Stimulated activated CD8-positive, alpha-beta memory T cell treated with anti-CD3 and anti-CD28 coated beads, Interleukin-2, amount 100 ng/mL, for 48 hours (primary cell): ENCODE measurements at places on chromosomes 3 and 15.

GRCh38 chr3:97960993-97961766 lies 11.1 kb downstream of the RIOX2 start:
- no peak for DNase-seq

DNA sequence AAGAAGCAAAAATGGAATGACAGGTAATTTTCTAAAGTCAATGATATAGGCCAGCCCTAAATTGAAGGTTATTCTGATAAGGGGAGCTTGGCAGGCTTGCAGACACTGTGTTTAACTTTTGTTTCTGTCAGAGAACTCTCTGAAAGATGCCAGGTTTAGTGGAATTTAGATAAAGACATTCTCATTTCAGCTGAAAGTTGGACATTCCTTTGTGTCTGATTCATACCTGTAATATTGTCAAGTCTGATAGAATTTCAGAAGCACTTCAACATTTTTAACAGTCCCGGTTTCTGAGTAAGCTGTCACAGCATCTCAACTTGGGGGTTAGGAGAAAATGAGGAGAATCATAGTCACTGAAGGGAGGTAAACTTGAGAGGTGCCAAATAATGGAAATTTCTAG lies 84.0 kb downstream of the DIPK2A start:
- DNase-seq: no peak

DNA sequence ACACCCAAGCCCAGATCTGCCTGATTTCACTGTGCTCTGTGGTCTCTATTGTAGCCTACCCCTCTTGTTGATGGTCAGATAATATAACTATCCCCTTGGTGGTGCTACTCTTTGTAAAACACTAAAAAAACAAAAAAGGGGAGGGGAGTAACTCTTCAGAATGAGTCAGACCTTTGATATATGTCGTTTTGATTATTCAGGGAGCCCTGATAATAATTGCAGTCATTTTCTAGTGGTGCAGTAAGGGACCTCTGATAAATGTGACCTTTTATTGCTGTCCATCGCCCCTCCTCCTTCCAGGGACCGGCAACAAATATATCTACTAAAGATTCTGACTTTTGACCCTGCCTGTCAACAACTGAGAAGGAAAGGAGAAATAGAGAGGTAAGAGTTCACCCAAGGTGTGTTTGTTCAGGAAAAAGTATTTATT lies 45.1 kb upstream of the MAGI1 start:
- DNase-seq: no peak

- DNase-seq: no peak
Measured at GRCh38 chr15:48408327-48408726, 77.1 kb downstream of the DUT start.

DNA sequence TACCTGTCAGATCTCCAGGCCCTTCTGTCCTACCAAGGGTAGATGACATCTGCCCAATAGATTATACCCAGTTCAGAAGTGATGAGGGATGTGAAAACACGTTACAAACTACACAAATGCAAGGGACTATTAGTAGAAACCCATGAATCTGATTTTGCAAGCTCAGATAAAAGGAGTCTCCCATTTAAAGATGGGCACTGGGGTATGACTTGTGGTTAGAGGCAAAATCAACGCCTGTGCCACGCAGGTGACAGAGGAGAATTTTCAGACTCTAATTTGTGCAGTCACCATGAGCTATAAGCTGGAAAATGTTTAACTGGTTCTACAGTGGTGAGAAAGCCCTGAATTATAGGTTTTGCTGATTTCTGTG lies 184.4 kb upstream of the LPP start:
- no peak for DNase-seq

GRCh38 chr15:31468911-31469785 lies 142.5 kb downstream of the KLF13 start:
- no peak for DNase-seq

DNA sequence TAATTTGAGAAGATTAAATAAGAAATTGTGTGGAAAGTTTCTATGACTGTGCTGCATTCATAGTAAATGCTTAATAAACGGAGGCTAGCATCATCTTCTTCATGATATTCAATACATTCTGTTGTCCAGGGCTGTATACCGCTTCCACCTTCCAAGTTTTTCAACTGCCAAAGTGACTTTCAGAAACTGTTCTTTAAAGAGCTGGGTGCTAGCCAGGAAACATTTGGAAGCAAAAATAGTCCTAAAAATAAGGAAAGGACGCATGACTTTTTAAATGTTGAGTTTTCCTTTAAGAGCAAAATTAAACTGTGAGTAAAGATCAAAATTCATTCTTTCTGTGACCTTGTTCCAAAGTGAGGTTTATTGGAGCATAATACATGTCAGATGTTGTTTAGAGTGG lies 9.4 kb upstream of the ERC2 start:
- DNase-seq: no peak

DNA sequence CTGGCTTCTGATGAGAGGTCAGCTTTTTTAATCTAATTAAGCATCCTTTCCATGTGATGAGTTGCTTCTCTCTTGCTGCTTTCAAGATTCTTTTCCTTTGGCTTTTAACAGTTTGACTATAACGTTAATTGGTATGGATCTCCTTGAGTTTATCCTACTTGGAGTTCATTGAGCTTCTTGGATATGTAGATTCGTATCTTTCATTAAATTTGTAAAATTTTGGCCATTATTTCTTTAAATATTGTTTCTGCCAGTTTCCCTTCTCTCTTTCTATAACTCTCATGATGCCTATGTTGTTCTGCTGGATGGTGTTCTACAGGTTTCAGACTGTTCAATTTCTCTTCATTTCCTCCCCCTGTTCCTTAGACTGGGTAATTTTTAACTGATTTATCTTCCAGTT lies 21.0 kb upstream of the MTMR10 start:
- no peak for DNase-seq
